ENCODE measurements at places on chromosomes 7 and 10.

- no peak for DNase-seq
Measured at GRCh38 chr7:157136372-157136771, 2.4 kb upstream of the UBE3C start.

DNA sequence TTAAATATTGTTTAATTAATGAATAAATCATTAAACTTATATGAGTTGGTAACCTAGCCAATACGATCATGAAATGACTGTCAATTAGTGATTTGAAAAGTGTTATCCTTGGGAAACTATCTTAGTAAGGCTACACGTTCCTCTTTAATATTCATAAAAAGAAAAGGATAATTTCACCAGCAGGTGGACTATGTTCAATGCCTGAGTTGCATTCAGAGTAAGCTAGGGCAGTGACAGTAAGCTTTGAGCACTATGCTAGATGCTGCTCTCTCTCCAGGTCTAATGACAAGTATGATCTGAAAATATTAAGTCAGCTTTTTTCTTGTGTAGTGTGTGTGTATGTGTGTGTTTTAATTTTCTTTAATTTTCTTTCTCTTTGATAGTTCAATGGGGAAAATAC lies 486.3 kb upstream of the PCDH15 start:
- DNase-seq = no peak

DNA sequence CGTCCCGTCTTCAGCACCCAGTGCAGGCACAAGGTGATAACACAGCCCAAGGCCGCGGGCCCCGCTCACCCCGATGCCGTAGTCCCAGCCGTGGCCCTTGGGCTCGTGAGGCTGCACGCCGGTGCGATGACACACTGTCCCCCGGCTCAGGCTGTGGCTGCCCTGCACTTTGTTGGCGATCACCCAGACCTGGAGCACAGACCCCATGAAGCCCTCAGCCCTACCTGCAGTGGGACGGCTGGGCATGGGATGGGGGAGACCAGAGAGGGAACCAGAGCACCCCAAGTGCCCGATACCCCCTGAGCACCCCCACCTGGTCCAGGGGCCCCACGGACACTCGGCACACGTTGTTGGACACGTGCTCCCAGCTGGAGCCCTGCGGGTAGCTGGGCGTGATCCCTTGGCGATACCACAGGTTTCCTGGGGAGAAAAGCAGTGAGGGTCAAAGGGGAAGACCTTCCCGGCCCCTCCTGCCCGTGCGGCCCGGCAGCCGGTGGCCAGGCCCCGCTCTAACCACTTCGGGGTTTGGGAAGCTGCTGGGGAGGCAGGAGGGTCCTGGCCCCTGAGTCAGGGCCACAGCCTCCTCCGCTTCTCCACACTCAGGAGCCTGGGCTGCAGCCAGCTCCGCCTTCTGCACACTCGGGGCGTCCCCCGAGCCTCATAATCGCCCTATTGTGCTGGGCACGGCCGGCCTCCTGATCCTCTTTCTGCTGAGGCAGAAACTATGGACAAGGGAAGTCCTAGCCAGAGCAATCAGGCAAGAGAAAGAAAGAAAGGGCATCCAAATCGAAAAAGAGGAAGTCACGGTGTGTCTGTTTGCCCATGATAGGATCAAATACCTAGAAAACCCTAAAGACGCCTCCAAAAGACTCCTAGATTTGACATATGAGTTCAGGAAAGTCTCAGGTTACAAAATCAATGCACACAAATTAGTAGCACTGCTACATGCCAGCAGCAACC lies 6.7 kb downstream of the BHLHA15 start:
- no peak for DNase-seq

DNA sequence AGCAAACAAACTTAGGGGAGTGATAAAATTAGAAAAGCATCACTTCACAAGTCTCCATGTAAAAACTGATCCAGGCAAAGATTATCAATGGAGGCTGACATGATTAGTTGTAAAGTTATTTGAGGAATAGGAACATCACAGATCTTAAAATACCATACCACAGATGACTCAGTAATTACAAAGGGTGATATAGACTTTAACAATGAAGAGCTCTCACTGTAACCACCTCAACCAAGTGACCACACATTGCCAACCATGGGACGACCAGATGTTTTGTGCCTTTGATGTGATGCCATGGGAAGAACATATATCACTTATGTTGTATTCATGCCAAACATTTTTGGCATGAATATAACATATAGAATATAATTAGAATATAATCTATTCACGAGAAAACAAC lies 11.7 kb downstream of the AASS start:
- DNase-seq = no peak

DNA sequence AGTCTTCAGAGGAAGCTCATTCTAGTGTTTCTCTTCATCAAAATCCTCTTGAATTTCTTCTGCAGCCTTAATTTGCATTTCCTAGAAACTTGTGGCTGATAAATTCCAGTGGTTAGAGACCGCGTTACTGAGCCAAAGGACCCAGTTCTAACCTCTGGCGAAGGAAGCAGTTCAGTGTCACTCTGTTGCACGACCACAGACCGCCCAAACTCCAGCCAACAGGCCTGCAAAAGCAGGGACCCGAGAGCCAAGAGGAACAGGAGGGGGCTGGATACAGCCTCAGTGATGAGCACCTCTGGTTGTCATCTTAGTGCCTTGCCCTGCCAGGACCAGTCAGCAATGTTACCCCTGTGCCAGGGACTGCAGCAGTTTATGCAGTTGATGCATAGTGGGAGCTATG lies 70.0 kb downstream of the AFAP1L2 start:
- no peak for DNase-seq

DNA sequence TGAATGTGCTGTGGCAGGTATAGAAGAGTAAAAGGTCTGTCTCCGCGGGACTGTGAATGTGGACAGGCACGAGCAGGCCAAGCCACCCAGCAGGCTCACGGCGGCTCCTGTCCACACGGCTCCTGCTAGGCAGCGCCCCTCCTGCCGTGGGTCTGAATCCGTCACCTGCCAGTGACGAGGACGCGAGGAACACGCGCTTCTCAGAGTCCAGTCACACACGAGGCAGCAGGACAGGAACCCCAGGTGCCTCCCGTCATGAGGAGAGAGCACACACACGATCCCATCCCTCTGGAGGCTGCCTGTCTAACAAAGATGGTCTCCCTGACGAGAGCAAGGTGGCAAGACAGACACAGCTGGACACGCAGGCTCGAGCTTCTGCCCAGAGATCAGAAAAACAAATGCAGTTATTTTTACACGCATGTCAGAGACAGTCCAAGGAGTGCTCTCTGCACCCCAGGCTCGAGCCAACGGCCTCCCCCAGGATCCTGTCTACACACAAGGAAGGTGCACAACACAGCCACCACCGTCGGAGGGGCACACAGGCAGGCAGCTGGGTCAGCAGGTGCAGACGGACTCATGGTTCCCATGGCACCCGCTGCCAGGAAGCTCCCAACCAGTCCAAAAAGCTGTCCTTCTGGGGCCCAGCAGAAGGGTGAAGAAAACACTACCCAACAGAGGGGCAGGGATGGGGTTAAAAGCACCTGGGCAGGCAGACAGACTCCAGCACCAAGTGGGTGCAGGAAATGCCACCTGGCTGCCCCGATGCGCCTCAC lies 103.2 kb downstream of the MAD1L1 start:
- DNase-seq = no peak

DNA sequence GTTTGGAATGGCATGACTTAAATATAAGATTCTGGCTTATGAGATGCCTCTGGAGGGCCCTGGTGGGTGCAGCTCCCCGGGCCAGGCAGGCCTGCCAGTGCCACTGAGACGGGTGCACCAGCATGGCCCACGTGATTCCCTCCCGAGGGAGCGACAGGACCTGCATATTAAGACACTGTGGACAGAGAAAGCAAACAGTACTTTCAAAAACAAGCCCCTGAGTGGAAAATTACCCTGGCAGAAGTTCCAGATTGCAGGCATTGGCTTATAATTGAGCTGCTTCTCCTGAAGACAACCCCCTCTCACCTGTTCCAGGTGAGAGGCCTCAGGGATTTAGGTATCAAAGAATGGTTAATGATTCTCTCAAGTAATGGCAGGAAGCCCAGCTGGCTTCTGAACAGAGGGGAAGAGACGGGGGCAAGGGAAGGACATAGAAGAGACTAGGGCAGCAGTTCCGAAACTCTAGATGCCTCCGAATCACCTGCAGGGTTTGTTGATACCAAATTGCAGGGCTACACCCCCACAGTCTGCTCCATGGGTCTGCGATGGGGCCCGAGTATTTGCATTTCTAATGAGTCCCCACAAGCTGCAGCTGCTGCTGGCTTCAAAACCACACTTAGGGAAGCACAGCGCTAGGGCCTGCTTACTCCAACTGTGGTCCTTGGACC lies 66.0 kb upstream of the DOCK1 start:
- peak; percentile 61 for DNase-seq

- DNase-seq = no peak
Measured at GRCh38 chr7:132499487-132499886, 76.8 kb downstream of the PLXNA4 start.

GRCh38 chr10:122658356-122659049 lies 41.1 kb downstream of the C10orf120 start:
- no peak for DNase-seq

- no peak for DNase-seq
Measured at GRCh38 chr10:49144058-49144720, 10.4 kb upstream of the FAM170B start.

DNA sequence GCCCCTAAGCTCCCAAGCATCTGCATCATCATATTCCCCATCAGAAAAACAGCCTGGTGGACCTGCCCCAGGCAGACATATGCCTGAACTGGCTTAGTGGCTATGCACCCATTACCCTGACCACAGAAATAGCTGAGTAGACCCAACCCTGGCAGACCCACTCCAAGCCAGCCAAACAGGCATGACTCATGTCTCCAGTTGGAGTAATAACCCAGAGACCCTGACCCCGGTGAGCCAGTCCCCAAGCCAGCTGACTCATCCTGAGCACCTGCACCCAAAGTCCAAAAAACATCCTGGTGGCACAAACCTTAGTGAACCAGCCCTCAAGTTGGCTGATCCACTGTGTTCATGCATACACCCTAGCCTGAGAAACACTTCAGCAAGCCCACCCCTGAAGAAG lies 555.9 kb downstream of the GRID1 start:
- DNase-seq = no peak

GRCh38 chr10:19184891-19185290 lies 136.3 kb downstream of the MALRD1 start:
- DNase-seq = no peak

DNA sequence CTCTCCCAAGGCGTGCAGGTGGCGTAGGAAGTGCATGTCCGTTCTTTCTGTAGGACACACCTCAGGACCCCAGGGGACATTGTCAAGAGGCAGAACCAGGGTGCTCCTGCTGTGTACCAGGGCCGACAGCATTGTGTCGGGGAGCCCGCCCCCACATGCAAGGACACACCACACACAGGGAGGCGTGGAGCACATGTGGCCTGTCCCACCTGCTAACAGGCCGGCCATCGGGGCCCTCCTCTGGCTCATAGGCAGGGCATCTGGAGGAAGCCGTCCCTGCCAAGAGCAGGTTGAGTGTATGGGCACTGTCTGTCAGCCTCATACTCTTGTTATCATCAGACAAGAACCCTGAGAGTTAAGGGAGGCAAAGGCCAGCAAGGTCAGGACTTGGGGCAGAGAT lies 12.7 kb downstream of the RET start:
- DNase-seq = no peak

DNA sequence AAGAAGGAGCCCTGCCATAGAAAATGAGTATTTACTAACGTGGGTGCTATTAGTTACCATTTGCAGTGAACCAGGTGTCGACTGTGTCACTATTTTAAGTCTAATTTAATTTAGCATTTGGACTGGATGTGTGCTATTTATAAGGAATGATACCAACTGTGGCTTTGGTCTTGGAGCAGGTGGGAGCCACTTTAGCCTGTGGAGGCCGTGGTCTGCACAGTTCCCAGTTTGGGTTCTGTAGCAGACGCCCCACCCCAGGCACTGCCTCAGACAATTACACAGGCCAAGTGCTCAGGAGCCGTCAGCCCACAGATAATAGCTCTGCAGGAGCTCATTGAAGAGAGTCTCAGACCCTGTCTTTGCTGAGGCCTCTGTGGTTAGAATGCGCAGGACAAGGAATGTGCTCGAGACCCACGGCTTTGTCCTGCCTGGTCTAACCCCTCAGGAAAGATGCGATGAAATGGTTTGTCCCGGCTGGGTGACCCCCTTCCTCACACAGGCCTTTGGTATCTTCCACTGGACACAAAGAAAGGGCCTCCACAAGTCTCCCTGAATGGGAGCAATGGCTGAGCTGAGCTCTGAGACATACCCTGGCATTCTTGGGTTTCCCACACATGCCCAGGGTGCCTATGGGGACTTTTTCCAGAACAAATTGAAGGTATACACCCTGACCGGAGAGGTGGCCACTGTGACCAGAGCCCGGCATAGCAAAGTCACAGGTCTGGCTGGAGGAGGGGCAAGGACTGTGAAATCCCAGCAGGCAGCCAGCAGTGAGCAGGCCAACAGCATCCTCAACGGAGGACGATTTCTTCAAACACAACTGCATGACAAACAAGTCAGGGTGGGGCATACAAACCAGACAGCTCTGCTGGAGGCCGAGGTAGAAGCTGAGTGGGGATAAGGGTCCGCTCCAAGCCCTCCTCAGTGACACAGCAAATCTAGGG lies 251.2 kb downstream of the ARHGAP12 start:
- DNase-seq = no peak

GRCh38 chr7:102872460-102872859 lies 40.3 kb upstream of the LRRC17 start:
- DNase-seq = no peak

GRCh38 chr7:46369933-46370654 lies 449.0 kb upstream of the IGFBP3 start:
- DNase-seq = no peak

DNA sequence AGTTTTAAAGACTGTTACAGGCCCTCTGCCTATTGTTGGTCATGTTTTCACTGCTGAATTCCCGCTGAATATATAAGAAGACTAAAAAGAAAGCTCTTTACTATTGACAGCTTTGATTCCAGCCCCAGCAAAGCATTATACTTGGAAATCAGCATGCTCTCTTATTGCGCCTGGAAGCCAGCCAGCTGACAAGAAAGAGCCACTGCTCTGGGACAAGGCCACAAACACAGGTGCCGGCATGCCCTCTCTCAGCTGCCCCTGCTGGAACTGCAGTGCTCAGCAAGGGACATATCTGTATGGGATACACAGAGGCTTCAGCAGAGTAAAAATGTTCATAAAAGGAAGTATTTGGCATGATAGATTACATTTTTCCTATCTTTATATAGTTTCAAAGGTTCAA lies 523.9 kb downstream of the ADRA2A start:
- DNase-seq = no peak

DNA sequence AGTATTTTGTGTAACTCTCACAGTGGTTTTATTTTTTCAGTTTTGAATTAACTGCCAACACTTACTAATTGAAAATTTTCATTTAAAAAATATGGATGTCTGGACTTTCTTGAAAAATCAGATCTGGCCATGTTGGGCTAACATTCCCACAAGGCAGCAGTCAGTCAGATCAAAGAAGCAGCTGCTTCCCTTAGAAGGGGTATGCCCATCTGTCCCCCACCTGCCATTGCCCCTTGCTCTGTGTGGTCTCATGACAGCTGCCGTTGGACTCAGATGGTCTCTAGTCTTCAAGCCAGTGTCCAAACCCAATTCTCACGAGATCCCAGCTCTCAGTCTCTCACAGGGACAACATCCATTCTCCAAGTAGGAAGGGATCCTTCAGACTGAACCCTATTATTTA lies 212.1 kb upstream of the GHITM start:
- DNase-seq = no peak
